GM12864 (cell line): ENCODE measurements at places on chromosomes 5 and 9.
A peak's percentile ranks its signal among the peaks of the same experiment; 100 is the strongest.

- DNase-seq: peak; percentile 15
Measured at GRCh38 chr9:119736491-119737454, 367.5 kb upstream of the BRINP1 start.

DNA sequence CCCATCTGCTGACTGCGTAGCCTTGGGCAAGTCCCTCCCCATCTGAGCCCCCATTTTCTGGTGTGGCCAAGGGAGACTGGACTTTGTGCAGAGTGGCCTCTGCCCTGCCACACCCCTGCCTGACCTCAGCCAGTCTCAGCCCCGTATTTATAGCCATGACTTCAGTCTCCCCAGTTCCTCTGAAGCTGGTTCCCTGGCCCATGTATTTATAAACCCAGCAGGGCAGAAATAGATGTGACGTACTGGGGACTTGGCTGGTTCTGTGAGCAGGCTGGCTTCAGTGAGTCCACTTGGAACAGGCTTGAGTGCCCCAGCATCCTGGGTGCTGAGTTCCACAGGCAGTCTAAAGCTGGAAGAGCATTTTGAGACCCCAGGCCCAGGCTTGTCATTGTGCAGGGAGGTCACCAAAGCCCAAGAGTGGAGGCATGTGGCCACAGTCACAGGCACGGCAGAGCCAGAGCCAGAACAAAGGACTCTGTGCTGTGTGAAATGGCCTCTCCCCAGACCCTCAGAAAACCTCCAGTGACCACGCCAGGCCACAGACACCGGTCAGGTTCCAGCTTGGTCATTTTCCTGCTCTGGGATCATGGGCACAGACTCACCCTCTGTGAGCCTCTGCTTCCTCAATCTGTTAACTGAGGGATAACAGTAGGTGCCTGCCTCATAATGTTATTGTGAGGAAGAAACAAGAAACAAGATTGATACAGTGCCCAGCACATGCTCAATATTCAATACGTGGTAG, 30.4 kb upstream of the SYNPO start:
- no peak for DNase-seq

- no peak for DNase-seq
Measured at GRCh38 chr5:61081741-61082140, 80.5 kb downstream of the SMIM15 start.

GRCh38 chr9:115170358-115171073, 52.6 kb upstream of the TNC start:
- DNase-seq: no peak

DNA sequence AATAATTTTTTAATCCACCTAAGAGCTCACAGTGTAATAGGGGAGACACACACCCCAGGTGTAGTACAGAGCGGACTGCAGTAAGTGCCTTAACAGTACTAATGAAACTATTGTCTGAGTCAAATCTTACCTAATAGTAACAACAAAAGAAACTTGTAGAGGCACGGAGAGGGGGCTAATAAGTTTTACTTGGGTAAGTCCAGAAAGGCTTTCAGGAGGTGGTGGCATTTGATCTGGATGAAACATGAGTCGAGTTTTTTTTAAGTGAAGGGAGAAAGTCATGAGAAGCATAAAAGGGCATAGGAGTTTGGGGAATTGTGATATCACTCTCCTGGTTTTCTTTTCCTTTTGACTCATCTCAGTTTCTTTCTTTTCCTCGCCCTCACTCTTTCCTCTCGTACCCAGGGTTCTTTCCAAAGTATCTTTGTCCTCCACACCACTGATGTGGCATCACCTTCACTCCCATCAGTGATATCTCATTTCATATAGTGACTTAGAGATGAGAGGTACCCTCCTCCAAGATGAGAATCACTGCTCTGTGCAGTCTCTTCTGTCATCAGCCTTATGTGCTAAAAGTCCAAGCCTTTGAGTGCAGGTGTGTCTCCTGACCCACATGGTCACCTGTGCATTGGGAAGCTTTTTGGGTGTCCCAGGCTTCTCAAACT, 2.0 kb downstream of the CTNNA1 start:
- DNase-seq: no peak

- no peak for DNase-seq
Measured at GRCh38 chr9:34514816-34515215, 8.0 kb downstream of the ENHO start.

DNA sequence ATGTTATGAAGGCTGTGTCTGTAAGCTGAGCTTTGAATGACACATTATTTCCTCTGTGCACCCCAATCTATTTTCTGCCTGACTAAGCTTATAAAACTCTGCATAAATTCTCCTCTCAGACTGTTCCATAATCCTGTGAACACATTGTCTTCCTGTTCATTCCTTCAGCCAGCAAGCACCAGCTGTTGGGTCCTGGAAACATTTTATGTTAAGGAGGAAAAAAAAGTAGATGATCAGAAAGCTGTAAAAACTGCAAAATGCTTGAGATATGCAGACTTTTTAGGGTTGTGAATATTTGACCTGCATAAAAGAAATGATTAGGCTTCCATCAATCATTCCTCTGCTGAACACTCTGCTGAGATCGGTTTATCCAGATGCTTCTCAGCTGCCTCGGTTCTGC, 1246.0 kb upstream of the DMAC1 start:
- DNase-seq: no peak

- DNase-seq: no peak
Measured at GRCh38 chr5:176747670-176748072, 62.7 kb upstream of the UNC5A start.

DNA sequence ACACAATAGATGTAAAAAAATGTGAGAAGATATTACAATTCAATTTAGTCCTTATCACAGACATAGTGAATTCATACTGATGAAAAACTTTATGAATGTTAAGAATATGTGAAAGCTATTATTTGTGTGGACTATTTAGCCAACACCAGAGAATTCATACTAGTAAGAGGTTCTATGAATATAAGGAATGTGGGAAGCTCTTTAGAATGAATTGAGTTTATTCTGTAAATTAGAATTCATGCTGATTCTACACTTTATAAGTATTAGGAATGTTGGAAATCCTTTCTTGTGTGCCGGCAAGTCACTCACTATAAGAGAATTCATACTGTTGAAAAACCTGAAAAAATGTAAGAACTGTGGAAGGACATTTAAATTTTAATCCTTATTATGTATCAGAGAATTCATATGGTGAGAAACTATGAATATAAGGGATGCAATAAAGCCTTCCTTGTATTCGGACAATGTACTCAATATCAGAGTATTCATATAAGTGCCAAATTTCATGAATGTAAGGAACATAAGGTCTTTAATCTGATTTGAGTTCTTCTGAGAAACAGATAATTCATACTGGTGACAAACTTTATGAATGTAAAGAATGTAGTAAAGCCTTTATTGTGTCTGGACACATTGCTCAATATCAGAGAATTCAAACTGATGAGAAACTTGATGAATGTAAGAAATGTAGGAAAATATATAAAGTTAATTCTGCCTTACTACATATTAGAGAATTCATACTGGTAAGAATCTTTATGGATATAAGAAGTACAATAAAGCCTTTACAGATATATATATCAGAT, 21.6 kb upstream of the PCDHA1 start:
- DNase-seq: no peak

DNA sequence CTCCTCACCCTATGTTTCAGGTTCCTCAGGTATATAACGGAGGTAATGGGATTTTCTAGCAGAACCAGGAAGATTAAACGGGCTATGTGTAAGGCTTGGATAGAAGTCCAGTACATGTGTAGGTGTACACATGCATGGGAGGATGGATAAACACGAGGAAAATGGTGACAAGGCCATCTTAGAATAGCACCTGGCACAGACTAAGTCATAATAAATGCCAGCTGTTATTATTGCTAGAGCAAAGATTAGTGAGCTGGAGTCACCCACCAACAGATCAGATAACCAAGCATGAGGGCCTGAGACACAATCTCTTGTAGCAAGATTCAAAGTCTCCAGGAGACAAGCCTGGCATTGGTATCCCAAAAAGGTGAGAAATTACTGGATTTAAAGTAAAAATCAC, 21.1 kb downstream of the SPOCK1 start:
- DNase-seq: no peak

GRCh38 chr5:77355080-77355479, 137.0 kb downstream of the WDR41 start:
- no peak for DNase-seq
